ENCODE measurements at places on chromosomes 3 and 15. TPM values are rescaled to one million over a fixed set of nuclear protein-coding genes. Genes with fewer than 3 reads are reported as not detected.

The EAF1 gene
- polyA plus RNA-seq, result 4.3 TPM

The SEMA6D gene
- polyA plus RNA-seq, result 1.4 TPM

The SOX14 gene
- not detected for polyA plus RNA-seq

The CCR3 gene
- polyA plus RNA-seq, result not detected

DNA sequence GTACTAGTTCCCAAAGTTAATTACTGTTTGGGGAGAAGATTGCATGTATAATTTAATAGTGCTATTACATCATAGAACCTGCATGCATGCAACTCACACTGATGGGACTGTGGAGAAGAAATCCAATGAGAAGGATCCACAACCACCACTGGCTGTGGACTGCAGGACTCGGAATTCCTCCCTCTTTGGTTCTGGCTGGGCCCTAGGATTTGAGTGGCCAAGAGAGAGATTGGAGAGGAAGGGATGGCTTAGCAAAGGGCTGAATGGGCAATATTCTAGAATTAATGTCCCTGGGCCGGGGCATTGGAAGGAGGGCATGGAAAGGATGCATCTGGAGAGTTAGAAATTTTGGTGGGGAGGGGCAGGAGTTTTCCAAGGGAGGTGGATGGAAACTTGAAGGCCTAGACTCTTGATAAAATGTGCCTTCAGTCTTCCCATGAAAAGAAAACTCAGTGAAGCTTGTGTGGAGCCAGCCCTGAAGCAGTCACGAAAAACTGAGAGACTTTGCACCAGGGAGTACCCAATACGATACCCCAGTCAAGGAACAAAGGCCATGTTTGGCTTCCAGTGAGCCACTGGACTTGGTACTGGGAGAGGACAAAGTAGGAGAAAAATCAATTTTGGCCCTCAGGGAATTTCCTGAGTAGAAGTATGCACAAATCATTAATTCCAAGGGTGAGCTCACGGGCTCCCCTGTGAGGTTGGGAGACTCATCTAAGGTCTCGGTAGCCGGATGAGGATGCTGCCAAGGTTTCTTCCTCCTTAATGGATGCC is 31.4 kb upstream of the TPM1 start:
- no peak for DNase-seq

DNA sequence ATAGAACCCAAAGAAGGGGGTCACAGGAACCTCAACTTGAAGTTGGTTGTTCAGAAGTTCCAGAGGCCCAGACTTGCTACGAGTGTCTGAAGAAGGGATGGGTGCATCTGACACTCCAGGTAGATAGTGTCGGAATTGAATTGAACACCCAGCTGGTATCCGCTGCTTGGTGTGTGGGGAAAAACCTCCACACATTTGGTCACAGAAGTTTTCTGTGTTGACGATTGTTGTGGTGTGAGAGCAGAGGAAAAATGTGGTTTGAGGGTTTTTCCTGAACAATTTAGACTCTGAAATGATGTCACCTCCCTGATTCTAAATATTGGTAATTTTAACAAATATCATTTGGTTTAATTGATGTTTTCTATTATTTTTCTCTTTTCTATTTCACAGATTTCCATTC is 218.8 kb upstream of the CTNNB1 start:
- no peak for DNase-seq

DNA sequence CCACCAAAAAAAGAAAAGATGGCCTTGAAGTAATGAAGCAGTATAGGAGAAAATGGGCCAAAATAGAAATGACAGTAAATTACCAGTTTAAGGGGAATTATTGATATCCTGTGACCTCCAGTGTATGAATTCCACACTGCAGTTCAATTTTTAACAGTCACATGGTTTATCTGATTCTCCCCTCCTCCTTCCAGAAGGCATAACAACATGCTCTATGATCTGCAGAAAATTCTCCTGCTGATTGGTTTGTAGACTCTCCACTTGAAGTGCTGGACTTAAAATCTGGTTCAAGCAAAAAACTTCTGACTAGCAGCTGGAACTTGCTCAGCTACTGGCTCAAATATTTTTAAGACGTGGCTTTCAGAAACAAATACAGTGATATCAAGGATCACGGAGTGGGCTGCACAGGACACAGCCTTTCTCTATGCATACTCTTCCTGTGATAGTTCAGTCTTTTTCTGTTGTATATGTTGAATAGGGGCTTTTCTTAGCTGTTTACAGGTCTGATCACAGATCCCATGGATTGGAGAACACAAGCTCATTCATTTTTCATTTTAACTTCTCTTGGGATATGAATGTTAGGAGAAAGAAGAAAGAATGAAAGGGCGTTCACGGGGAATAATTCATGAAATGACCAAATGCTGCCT is 211.5 kb downstream of the LSAMP start:
- DNase-seq, result no peak

GRCh38 chr3:49646236-49646635 is 27.9 kb upstream of the APEH start:
- DNase-seq, result no peak

- DNase-seq, result no peak
Measured at GRCh38 chr15:37136666-37137065, 36.3 kb upstream of the MEIS2 start.

DNA sequence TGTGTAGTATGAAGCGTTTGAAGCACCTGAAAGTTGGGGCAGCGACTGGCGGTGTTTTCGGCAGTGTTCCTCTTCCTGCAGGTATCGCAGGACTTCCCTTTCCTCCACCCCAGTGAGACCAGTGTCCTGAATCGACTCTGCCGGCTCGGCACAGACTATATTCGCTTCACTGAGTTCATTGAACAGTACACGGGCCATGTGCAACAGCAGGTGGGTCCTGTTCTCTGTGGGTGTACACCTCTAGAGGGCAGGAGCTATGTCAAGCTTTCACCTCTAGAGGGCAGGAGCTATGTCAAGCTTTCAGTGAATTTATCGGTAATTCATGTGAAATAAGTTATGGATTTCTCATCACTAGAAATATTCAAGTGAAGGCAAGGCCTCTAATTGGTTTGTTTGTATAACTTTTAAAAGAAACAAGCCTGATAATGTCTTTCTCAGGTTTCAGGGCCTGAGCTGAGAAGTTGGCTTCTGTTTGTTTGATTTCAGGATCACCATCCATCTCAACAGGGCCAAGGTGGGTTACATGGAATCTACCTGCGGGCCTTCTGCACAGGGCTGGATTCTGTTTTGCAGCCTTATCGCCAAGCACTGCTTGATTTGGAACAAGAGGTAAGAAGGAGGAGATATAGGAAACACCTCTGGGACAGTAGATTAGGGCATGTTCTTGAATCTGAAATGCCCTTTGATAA is 5.3 kb downstream of the TUBGCP4 start:
- DNase-seq, result no peak

- DNase-seq, result no peak
Measured at GRCh38 chr3:26931896-26932295, 309.3 kb downstream of the LRRC3B start.

DNA sequence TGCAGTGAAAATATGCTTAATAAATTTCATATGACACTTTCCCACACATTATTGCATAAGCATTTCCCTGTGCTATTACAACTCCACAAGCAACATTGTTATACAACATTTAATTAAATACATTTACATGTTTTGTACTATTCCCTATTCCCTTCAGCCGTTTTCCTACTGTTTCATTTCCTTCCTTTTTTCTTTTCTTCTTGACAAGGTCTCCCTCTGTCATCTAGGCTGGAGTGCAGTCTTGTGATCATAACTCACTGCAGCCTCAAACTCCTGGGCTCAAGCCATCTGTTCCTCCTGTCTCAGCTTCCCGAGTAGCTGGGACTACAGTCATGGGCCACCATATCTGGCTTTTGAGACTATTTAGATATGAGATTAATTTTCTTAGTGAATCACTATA is 254.7 kb downstream of the NFKBIZ start:
- no peak for DNase-seq

GRCh38 chr15:99098991-99099390 is 5.9 kb upstream of the SYNM start:
- no peak for DNase-seq

DNA sequence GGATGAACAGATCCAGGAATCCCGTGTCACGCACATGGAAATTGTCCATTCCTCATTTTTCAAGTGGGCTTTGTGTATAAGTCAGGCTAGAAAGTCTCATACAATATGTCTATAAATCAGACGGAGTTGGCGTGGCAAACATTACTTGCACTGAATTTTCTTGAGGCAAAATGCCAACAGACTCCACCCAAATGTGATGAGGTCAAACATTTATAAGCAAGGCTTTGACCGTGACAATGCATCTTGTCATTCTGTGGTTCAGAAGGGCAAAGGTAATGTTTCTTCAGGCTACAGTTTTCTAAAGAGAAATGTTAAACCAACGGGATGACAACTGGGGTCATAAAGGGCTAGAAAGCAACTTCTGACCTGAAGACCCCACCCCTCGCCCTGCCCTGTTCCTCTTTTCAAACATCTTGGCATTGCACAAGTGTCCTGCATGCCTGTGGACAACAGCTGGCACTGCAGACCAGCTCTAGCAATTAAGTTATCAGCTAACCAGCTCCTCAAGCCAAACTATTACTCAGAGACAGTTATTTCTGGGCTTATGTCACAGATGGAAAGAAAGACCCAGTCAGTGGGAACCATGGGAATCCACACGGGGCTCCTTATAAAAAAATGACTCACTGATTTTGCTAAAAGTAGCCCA is 36.5 kb upstream of the SPTBN5 start:
- no peak for DNase-seq

DNA sequence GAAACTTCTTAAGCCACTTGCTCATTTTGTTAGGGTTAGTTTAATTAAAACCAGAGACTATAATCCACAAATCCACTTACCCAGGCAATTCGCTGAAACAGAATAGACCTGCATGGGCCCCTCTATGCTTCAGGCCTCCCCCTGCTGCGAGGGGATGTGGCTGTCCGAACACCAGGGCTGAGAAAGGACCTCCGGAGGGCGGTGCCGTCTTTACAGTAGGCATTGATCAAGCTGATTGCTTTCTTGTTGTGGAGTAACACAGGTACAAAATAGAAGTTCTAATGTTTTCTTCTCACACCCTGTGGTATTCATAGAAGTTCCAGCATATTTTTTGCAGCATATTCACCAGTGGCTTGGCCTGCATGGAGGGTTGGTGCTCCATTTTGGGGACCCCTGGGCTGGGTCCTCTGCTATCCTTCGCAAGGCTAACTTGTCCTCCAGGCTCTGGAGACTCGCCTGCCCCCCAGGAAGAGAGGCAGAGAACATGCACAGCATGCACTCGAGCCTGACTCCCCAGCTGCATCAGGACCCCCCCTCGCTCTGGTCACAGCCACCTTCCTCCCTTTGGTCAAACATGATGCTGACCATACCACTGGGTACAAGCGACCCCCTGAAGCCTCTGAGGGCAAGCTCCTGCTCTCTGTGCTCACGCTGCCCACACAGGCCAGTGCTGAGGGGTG is 55.3 kb downstream of the TPRA1 start:
- DNase-seq, result no peak

- DNase-seq, result no peak
Measured at GRCh38 chr15:51263726-51264125, 74.7 kb downstream of the CYP19A1 start.

DNA sequence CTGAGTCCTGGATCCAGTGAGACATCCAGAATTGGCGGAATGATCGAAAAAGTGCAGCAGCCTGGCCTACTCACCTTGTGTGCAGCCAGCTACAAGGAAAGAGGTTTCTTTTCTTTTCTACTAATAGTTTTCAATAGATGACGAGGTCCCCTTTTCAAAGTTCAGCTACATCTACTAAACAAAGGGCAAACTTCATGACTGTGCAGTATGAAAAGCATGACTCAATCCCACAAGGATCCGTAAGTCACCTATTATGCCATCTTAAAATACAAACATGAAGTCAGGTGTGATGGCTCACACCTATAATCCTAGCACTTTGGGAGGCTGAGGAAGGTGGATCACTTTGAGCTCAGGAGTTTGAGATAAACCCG is 16.7 kb downstream of the MIX23 start:
- DNase-seq, result no peak

DNA sequence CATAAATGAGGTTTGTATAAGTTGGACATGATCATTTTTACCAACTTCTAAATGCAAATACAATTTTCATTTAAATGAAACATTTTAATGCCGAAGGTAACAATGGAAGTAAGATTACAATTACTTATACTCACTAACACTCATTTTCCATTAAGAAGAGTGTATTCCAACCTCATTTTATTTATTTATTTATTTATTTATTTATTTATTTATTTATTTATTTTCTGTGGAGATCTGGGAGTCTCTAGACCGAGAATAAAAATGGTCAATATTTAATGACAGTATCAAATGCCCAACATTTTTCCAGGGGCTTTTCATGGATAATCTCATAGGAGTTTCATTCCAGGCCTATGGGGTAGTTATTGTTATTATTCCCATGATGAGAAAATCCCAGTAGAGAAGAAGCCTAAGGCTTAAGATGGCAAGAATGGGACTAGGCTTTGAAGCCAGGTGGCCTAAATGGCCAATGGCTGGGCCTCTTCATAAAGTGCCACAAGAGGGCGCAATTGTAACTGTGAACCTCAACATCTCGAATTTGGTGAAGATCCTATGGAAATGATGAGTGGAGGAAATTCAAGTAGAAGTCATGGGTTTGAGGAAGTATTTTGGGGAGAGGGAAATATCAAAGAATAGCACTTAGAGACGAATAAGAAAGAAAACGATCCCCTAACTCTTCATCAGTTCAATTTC is 21.3 kb downstream of the VGLL3 start:
- DNase-seq, result no peak

DNA sequence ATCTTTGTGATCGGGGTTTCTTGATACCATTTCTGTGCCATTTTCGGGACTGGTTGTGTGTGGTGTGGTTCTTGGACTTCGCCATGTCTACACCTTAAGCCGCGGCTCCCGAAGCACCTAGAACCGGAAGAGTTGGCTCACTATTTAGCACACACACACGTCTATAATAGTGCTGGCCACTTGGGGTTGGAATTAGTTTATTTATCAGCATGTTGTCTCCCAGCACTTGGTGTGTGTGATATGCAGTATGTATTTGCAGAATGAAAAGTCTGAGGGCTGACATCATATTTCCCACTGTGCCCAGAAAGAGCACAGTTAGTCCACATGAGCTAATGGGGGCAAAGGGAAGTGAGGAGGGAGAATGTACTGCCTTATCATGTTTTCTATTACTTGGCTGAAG is 23.6 kb downstream of the MLH1 start:
- DNase-seq, result peak; percentile 46

GRCh38 chr3:106913966-106914365 is 463.3 kb upstream of the CCDC54 start:
- no peak for DNase-seq

DNA sequence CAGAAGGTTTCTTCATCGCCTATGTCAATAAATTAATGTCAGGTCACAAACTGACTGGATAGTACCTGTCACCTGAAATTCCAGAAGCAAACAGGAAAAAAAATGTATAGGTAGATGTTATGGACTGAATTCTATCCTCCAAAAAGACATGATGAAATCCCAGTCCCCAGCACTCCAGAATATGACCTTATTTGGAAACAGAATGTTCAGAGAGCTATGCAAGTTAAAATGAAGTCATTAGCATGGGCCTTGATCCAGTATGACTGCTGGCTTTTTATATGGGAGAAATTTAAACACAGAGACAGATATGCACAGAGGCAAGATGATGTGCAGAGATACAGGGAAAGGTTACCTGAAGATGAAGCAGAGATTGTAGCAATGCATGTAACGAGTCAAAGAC is 953.4 kb downstream of the ZPLD1 start:
- DNase-seq, result no peak
